ENCODE measurements at places on chromosomes 2 and 18.

DNA sequence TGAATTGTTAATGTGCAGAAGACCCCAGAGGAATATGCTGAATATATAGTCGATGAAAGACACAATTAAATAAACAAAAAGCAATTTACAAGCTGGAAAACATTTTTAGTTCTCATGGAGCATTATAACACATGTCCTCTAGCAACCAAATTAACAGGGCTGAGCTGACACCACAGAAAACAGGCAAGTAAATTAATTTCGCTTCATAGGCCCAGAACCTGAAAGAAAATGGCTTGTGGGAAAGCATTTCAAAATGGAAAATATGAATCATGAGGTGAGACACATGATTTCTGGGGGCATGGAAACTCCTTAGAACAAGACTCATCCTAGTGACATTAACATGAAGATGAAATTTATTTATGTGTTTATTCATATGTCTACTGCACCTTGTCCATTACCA lies 25.0 kb upstream of the RNF152 start:
- no peak for DNase-seq

GRCh38 chr2:126685629-126686028 lies 29.7 kb downstream of the GYPC start:
- DNase-seq, result no peak

GRCh38 chr2:207073801-207074678 lies 91.7 kb downstream of the KLF7 start:
- DNase-seq, result peak; percentile 74

DNA sequence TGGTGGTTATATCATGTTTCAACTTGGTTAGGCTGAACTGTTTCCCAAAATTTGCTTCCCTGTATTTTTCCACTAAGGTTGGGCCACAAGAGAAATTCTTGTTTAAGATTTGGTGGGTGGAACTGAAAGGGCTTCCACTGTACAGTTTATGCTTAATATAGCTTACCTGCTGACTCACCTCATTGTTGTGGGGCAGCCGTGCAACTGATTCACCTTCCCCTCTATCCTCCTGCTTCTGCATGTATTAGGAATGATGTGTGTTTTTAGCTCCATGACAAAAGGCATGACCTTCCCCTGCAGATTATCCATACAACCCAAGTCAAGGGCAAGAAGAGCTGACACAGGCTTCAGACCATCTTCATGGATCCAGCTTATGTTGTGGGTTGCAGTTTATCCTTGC lies 98.4 kb upstream of the GULP1 start:
- DNase-seq, result no peak

DNA sequence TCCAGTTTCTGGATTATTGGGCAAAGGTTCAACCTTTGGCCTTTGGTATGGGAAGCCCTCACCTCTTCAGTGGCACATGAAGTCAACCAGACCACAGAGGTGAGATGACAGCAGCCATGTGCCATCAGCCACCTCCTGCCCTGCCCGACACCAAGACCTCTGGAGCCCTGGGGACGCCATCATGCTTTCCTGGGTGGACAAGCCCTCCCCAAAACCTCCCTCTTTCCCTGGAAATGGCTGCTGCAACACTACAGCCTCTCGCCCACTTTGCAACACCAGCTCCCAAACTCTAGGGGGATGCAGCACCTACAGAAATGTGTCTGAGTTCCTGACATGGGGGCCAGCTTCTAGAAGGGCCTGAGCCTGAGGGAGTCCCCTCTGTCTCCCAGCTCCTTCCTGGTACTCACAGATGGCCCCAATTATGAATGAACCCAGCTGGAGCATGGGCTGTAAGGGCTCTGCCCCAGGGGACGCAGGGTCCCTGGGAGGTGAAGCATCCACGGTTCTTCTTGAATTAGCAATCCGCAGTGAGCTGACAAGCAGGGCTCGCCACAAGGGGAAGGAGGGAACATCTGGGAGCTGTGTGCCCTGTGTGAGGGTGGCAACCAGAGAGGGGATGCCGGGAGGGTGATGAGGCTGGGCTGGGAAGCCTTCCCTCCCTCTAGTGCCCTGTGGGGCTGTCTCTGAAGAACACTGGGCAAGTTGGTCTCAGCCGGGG lies 268.5 kb upstream of the HDAC4 start:
- DNase-seq, result no peak

- no peak for DNase-seq
Observed at GRCh38 chr18:55214534-55214933, 255.3 kb upstream of the CCDC68 start.

DNA sequence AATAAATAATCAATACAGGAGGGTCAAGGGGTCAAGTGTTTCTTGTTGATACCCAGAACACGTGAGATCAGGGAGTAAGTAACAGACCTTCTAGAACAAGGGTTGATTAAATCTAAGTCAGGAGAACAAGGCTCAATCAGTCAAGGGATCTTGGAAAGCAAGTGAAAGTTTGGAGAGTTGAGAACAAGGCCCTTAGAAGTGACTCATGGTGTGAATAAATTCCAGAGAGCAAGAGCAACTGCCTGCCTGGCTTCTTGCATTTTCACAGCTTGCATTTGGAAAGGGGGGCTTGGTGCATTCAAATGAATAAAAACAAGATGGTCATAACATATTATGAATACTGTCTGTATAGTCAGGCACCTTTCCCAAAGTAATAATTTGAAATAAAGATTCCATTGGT lies 256.1 kb downstream of the DPP10 start:
- no peak for DNase-seq

- peak; percentile 28 for DNase-seq
Observed at GRCh38 chr2:178404368-178404767, 46.6 kb downstream of the PRKRA start.

DNA sequence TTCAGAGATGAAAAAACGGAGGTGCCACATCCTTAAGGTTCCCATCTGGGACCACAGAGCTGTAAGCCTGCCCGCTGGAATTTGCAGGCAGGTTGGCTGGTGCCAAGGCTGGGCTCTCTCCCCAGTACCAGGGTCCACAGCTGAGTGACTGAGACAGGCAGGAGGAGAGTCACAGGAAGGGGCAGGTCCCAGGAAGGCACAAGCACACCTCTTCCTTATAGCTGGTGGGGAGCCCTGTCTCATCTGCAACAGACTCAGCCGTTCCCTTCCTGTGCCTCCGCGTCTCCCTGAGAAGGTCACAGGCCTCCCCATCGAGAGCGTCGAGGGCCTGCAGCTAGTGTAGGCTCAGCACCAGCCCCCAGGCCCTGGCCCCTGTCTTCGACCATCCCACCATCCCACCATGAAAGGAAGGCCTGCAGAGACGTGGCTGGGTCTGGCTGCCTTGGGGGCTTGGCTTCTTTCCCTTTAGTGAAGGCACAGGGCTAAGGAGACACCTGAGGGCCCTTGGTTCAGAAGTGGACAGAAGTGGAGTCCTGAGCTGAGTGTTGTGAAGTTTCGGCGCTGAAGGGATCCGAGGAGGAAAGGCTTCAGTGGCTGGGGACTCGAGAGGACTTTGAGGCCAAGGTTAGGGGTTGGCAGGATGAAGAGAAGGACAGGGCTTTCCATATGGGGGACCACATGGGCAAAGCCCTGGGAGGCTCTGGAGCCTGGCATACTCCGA lies 26.8 kb downstream of the GLI2 start:
- DNase-seq, result peak; percentile 15

DNA sequence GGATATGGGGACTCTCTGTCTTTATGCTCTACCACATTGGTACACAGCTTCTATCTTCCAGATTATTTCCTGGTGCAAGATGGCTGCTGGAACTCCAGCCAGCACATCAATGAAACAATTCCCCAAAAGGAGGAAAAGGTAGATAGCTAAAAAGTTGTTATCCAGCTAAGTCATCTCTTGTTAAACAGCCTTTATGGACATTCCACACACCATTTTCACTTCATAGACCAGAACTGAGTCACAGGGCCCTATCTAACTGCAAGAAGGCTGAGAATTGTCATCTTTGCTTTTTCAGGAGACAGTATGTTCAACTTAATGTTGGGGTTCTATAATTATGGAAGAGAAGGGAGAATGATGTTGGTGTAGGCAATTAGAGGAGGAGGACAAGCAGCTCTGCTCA lies 133.3 kb upstream of the NOSTRIN start:
- DNase-seq, result no peak

- no peak for DNase-seq
Observed at GRCh38 chr2:48514348-48515003, 15.5 kb upstream of the STON1 start.

GRCh38 chr18:78123144-78123909 lies 856.3 kb upstream of the SALL3 start:
- no peak for DNase-seq

DNA sequence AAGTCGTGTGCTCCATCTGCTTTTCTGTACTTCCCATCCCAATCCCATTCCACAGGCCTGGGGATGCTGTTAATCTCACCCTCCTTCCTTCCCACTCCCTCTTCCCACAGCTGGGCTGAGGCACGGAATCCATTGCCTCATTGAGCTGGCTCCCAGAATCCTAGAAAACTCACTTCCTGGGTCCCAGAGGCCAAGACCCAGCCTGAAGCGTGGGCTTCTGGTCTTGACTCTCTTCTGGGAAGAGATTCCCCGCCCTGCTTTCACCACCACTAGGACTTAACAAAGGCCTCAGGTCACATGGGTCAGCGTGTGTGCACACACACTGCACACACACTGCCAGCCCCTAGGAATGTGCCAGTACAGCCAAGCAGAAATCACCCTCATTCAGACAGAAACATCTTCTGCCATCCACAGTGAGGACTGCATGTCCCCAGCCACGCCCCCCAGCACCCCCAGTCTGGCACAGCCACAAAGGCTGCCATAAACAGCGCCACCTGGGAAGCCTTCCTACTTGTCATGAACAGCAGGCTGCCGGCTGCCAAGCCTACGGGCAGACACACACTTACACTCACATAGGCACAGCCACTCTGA lies 165.8 kb downstream of the TNS1 start:
- no peak for DNase-seq

- DNase-seq, result no peak
Observed at GRCh38 chr18:66005831-66006588, 255.2 kb downstream of the CDH7 start.

DNA sequence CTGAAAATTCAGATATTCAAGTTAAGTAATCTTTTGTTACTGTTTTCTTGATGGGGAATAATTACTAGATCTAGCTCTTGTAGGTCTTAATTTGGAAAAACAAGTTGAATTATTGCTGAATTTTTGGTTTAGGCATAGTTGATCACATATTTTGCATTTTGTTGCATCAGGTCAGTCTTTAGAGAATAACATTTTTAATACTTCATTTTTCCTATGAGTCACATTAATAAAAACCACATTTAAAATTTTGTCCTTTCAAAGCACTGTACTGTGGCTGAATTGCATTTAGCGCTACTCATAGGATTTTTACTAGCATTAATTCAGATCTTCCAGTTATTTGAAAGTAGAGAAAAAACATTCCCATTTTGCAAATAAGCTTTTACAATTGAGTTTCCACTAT lies 23.2 kb downstream of the MAP4K4 start:
- no peak for DNase-seq

DNA sequence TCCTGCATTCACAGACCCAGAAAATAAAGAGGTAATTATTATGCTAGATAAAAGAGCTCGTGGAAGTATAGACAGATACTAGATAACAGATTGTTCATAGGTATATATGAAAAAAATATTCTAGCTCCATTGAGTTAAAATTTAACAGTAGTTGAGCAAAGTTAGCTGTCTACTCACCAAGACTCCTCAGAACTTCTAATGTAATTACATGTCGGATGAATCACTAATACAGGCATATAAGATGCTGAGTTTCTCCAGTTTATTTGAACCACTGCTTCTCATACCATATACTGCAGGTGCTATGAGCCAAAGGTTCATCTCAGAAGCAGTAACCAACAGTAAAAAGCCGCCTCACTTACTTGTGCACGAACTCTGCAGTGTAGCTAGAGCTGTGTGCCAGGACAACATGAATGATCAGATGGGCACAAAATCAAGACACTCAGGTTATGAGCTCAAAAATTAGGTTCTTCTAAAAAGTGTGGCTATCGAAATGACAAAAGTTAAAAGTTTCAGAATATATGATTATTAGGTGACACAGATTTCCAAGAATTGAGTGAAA lies 373.4 kb downstream of the NCKAP5 start:
- DNase-seq, result no peak

- DNase-seq, result no peak
Observed at GRCh38 chr18:9488538-9488937, 13.2 kb downstream of the RALBP1 start.

- DNase-seq, result no peak
Observed at GRCh38 chr2:65388051-65388531, 44.3 kb downstream of the SPRED2 start.

- DNase-seq, result no peak
Observed at GRCh38 chr2:37564356-37564755, 107.1 kb downstream of the CDC42EP3 start.

DNA sequence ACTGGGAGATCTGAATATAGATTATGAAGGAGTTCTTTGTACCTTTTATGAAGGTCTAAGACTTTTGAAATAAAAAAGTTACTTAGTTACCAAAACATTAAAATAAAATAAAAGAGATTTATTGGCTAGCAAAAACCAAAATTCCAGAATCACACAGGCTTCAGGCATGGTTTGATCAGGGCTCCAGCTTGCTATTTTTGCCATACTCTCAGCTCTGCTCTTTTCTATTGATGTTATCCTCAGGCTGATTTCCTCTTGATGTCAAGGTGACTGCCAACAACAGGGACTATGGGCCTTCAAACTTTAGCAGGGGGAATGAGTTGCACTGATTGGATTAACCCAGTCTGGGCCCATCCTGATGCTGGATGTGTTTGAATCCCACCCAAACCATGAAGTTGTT lies 174.1 kb downstream of the TFCP2L1 start:
- no peak for DNase-seq

DNA sequence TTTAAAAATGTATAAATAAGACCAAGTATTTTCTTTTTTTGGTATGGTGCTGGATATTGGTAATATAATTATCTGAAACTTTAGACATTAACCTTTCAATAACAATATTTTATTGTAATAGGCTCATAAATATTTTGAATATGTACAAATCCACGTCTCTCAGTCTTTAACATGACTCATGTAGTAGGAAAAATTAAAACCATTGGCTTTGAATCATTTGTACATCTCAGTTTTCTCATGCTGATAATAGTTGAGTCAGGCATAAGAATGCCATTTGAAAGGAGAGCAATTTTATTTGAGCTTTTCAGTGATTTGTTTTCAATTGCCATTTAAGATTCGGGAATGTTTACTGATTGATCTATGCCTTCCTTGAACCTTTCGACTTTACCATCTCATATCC lies 364.8 kb downstream of the TGIF1 start:
- no peak for DNase-seq

DNA sequence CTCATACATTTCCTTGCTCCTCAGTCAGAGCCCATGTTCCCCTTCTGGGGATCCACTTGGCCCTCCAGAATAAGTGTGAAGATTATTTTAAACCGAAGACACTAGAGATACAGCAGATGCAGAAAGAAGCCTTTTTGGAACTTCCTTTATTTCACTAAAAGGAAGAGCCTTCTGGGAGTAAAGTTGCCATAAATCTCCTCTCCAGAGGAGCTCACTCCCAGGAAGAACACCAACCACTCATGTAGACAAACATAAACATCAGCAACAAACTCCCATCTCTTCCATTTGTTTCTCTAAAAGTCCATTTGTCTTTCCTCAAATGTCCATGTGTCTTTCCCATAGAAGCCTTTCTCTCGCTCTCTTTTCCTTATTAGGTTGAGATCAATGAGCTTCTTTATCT lies 62.4 kb upstream of the MSH6 start:
- no peak for DNase-seq

Data from activated naive CD4-positive, alpha-beta T cell treated with anti-CD3 and anti-CD28 coated beads, Interleukin-2, amount 10 ng/mL, durations not matched to agents 7 days and 5 days (primary cell).